Cortex of kidney (tissue), 1 donor: ENCODE measurements at places on chromosomes 4 and X.

- no peak for DNase-seq
Observed at GRCh38 chrX:27619459-27619858, 29.3 kb downstream of the DCAF8L2 start.

DNA sequence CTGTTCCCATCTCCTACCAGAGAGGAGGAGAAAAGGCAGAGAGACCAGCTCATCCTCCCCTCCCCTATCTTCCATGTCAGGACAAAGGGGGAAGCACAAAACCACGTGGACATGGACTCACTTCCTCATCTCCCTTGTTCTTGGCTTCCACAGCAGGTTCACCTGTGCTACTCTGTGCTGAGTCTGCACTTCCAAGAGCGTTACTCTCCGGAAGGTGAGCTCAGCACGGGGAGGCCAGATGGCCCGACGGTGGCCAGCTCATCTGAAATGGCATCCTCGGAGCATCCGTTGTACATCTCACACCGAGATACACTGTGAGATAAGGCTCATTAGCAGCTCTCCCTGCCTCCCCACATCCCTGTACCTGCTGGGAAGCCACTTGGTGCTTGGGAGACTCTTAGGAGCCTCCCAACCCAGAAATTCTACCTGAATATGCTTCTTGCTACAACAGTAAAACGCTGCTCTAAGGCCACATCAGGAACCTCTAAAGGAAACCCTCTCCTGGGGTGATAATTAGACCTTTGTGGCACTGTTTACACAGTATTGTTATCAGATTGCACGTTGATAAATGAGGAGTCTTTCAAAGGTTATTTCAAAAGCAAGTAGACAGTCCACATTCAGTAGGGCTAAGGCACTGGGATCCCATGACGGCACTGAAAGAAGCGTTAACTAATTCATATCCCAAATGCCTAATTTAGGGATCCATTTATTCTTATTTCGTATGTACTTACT lies 19.4 kb downstream of the LGI2 start:
- DNase-seq: no peak

GRCh38 chr4:101914761-101915160 lies 124.2 kb downstream of the BANK1 start:
- no peak for DNase-seq

GRCh38 chr4:6273661-6273990 lies 4.0 kb downstream of the WFS1 start:
- no peak for DNase-seq

DNA sequence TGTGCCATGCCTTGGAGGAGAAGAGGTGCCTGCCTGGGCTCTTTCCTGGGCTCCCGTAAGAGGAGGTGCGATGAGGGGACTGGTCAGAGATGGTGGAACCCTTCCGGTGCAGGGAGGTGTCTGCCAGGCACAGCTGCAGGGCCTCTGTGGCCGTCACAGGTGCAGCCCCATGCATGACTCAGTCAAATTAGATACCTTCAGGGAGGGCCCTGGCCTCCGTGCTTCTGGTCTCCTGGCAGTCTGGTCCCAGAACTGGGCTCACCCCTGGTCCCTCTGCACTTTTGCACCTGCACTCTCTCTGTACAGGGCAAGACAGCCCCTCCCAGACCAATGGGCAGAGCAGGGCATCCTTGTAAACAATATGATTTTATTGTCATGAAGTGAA lies 49.9 kb upstream of the LRPAP1 start:
- no peak for DNase-seq

DNA sequence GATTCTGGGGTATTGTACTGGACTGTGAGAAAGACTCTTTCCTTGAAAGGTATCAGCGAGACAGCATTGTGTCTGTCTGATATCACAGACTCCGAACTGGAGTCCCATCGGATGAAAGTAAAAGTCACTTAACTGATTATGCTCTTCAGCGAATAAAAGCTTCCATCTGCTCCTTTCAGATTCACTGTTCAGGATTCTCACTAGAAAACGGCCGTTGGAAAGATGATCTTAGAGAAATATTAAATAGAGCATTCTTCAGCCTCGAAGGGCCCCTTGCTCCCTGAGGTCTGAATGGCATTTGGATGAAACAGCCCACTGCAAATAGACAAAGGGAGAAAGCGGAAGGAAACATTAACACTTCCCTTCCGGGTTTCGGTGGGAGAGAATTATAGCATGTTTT lies 416.2 kb upstream of the PRKX start:
- no peak for DNase-seq
